ENCODE measurements at places on chromosomes 1 and 21.
A peak's percentile ranks its signal among the peaks of the same experiment; 100 is the strongest.

- no peak for DNase-seq
Measured at GRCh38 chr21:34594566-34595234, 20.2 kb downstream of the RCAN1 start.

GRCh38 chr1:175005085-175005783 is 5.5 kb downstream of the CACYBP start:
- no peak for DNase-seq

GRCh38 chr1:176604461-176604860 is 141.5 kb downstream of the PAPPA2 start:
- no peak for DNase-seq

GRCh38 chr21:45920824-45921600 is 60.6 kb upstream of the COL6A1 start:
- DNase-seq = no peak

DNA sequence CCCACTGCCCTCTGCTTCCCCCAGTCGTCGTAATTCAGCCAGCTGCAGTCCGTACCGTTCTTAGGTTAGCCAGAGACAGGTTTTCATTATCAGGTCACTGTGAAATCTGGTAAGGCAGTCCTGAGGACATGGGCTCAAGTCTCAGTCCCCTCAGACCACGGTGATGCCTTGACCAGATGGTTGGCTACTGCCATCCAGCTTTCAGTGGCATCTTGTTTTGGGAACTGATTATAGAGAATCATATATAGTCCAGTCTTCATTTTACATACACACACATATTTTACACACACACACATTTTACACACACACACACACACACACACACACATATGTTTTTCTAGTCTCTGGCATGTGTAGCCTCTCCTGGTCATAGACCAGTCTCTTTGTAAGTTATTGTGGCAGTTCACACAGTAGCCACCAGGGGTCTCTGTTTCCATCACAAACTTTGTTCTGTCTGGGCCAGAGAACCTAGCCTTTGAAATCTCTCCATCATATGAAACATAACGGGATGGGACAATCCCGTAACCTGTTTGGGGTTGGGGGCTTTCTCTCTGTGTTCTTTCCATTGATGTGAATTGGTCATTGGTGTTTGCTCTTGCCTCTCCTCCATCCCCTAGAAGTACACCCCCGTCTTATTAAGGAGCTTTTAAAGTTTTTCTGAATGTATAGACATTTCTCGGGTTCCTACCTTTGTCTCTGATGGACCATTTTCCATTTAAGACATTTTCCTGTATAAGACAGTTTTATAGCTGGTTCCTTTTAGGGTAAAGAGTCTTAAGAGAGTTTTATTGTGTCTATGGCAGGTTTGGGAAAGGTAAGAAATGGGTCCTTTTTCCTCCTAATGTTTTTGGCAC is 8.4 kb upstream of the IKBKE start:
- peak; percentile 65 for DNase-seq

GRCh38 chr21:33219954-33220353 is 9.8 kb upstream of the IFNAR2 start:
- DNase-seq = no peak

DNA sequence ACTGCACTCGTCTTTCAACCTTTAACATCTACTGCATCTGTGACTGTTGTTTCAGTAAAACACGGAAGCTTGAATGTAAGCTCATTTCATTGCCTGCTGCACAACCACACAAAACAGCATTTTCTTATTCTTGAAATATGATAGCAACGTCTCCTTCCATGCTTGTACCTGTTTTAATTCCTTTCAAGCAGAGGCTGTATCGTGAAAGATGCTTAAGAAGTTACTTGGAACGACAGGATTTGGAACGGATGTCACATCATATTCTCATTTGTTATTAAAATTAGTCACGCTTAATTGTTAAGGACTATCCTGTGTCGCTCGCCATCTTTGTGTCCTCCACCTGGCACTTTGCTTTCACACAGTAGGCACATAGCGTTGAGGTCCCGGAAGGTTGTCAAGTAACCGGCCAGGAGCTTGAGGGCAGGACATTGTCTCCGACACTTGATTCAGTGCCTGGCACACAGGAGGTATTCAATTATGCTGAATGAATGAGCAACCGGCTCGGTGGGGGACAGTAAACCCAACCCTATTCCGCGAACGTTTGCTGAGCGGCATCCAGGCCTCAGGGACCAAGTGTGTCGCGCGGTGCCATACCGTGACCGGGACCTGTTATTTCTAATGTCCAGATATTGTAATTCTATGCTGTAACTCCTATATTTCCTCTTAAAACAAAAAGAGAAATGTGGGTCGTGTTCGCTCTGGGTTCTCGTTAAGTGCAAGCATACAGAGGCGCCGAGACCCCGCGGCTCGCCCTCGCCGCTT is 499 bp upstream of the SH3GLB1 start:
- peak; percentile 60 for DNase-seq

DNA sequence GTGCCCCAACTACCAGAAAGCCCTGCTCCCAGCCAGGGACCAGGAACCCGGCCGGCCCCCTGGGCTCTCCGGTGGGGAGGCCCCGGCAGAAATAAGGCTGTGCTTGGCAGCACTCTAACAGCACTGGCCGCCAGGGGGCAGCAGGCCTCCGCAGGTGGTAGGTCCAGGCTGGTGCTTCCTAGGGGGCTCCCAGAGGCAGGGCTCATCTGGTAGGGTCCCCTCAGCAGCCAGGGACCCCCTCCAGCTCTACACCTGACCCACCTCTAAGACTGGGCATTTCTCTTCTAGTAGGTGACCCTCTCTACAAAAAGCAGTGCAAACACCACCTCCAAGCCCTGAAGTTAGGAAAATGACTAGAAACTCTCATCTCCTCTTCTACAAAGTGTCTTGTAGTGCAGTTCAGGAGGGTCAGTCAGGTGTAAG is 85.6 kb downstream of the STUM start:
- DNase-seq = peak; percentile 80

GRCh38 chr1:111804776-111805175 is 49.1 kb downstream of the DDX20 start:
- peak; percentile 71 for DNase-seq

- DNase-seq = no peak
Measured at GRCh38 chr1:212675675-212676074, 24.0 kb downstream of the BATF3 start.

- no peak for DNase-seq
Measured at GRCh38 chr1:43867976-43868740, 65.4 kb upstream of the ARTN start.

DNA sequence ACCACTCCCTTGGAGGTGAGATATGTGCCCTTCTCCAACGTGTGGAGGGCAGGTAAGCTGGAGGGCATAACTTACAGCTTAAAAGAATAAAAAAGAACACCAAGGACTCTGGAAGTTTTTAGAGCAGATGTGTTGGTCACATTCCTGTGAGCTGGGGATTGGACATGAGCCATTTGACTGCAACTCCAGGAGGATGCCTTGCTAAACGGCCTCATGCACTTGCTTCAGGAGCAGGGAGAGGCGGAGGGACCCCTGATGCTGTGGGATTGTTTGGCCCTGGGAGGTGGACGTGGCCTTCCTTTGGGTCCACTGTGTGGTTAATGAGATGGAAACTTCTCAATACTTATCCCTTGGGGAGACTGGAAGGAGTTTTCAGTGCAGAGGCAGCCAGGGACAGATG is 185.6 kb downstream of the RHOU start:
- DNase-seq = no peak

- DNase-seq = no peak
Measured at GRCh38 chr1:46284058-46284457, 19.4 kb downstream of the LRRC41 start.

DNA sequence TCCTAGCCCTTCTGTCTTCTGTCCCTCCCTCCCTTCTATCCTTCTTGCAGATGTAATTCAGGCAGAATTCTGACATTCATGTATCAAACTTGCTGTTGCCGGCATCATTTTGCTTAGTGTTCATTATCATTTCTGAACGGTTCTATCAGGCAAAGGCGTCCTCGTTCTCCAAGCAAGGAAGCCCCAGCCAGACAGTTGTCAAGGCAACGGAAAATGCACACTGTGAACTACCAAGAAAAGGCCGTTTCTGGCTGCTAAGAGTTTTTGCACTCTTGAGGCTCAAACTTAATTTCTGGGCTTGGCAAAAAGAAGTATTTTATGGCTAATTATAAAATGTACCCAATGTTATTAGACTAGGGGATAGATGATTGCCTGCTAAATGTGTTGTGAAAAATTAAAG is 164.7 kb upstream of the KCNJ15 start:
- DNase-seq = no peak

DNA sequence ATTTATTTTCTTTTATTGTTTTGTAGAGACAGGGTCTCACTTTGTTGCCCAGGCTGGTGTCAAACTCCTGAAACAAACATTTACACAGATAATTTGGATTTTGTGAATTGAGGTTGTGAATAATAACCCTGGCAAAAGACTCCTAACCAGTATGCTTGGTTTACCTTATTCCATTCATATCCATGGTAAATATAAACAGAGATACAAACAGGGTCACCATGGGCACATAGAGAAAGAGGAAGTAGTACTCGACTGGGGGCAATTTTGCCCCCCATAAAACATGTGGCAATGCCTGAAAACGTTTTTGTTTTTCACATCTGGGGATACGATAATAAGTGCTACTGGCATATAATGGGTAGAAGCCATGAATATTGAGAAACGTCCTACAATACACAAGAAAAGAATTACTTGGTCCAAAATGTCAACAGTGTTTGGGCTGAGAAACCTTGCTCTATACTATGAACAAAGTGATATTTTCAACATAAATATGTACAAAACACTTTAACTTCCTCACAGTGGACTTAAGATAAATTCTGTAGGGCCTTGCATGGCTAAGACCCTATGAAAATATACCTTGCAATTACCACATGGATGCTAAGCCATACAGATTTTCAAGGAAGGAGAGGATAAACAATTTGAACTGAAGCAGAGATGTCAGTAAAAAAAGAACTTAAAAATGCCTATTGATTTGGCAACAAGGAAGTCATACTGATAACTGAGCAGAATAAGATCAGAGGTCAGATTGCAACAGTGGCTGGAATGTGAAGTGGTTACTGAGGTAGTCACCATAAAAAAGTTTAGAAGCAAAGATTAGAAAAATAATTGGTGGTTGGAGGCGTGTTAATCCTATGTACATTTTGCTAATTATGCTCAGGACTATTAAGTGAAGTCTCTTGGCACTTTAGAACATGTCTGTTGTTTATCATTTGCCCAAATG is 27.4 kb upstream of the ASPM start:
- DNase-seq = no peak

DNA sequence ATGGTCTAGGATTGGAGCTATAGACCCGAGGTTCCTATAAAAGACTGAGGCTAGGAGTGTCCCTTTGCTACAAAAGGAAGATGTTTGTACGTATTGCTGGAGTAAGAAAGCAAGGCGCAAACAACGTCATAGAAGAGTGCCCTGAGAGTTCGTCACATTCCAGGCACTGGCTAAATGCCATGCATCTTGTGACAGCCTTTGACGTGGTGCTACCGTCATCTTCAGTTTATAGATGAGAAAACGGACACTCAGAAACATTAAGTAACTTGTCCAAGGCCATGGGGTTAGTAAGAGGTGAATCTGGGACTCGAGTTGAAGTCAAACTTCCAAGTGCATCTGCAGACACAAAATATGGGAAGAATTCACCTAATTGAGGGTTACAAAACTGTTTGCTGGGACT is 104.2 kb upstream of the SLC45A1 start:
- no peak for DNase-seq

DNA sequence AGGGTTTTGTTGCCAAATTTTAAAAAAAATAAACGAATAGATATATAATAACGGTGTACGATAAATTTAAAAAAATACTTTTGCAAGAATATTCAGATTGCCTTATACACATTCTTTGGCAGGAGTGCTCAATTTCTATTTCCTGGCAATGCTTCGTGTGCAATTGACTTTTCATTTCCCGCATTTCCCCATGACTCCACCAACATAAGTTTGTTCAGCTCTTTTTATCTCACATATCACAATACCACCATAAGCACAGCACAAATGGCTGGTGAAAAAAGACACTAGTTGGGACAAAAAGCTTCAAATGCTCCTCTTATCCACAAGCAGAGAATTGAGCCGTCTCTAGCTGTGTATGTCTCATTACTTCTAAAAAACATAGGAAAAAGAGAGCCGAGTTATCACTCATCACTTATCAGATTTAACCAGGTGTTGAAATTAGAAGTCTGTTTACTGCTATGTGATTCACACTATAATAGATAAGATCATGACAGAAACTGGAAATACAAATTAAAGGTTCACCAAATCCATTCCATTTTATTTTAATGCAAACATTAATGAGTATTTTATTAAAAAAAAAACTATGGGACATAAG is 28.9 kb upstream of the RGS1 start:
- no peak for DNase-seq

DNA sequence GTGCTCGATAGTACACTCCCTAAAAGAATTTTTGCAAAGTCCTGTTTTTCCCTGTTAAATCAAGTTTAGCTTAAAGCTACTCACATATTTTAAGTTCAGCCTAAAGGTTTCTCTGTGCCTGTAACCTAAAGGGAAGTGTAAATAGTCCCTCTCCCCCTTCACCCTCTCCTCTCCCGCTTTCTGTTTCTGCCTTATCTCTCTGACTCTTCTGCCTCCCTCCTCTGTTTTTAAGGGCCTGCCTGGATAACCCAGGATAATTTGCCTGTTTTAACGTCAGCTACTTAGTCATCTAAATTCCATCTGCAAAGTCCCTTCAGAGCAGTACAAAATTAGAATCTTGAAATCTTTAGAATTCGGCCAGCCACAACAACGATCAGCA is 92.6 kb downstream of the NID1 start:
- no peak for DNase-seq

GRCh38 chr1:170555370-170555769 is 23.4 kb downstream of the GORAB start:
- DNase-seq = no peak

GRCh38 chr21:42593007-42593814 is 60.2 kb upstream of the PDE9A start:
- peak; percentile 76 for DNase-seq

GRCh38 chr1:89894210-89895201 is 73.7 kb downstream of the LRRC8D start:
- no peak for DNase-seq

GRCh38 chr21:44083631-44084291 is 23.4 kb upstream of the PWP2 start:
- no peak for DNase-seq

GRCh38 chr1:81954534-81955020 is 153.8 kb downstream of the ADGRL2 start:
- peak; percentile 64 for DNase-seq

DNA sequence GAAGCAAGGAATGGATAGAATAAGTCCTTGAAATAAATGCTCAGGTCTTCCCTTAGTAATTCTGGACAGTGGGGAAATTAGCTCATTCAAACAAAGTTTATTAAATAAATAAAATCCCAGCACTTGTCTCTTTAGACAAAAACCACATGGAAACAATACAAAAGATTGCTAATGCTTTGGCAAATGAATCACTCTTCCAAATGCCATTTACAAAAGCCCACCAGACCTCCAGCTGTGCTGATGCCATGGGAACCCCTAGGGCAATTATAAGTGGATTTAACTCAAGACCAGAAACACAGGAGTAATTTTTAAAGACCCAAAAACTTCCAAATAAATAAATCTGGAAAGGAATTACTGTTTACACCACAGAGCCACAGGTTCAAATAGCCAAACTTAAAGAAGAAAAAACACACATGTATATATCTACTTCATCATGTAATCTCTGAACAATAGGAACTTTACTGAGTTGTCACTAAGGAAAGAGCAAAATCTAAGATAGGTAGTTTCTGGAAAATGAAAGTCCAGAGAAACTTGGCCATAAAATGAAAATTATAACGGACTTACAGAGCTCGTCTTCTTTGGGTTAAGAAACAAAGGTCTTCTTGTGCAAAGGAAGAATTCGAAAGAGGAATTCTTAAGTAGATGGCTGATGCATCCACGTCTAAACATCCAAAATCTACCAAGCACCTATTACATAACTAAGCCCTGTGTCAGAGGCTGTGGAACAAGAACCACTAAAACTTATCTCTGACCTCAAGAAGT is 399.4 kb downstream of the SMYD3 start:
- DNase-seq = no peak

Measured in NCI-H1436 (cell line).